NCI-H526 treated with DMSO at 0.1 percent for 48 hours (cell line): ENCODE measurements at places on chromosomes 7 and 10.

DNA sequence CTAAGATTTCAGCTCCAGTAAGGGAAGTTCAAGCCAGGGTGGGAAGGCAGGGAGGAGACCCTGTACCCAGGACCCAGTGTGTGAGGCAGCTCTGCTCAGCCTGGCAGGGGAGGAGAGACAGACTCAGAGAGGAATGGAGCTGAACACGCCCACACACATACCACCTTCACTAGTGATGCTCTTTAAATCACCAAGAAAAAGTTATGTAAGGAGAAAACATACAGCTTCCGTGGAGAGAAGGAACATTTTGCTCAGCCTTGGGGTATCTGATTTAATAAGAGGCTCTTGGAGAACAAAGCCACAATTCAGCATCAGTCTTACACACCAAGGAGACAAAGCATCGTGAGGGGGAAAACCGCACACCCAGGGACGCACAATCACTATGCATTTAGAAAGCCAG is 62.9 kb downstream of the PRKAG2 start:
- no peak for DNase-seq

DNA sequence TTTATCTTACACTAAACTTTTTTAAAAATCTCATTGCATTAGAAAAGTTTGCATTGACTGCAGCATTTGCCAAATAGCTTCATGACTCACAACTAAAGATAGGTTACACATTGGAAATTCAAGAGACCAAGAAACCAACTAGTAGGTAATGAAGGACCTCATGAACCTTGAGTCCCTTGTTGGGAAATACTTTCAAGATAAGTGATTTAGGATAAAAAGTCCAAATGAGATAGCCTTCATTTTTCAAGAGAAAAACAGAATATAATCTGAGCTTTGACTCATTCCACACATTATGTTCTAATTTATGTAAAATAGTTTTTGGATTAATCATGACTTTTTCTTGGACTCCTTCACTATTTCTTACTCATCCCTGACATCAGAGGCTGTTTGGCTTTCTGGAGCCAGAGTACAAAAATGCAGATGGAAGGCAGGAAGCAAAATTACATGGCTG is 13.1 kb upstream of the LIPF start:
- DNase-seq, result no peak

DNA sequence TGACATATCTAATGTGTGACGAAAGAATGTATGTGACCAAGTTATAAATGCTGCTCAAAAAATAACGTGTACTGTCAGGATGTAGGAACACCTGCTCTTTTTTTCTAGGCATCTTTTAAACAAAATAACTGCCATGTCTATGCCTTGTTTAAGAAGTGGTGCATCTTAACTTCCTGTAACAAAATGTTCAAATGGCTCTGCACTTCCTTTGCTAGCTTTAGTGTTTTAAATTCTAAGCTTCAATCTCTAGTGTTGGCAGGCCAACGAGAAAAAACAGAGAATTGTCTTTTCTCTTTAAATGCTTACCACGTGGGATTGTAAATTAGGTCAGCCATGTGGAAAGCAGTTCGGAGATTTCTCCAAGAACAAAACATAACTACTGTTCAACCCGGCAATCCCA is 14.6 kb upstream of the PDSS1 start:
- no peak for DNase-seq

DNA sequence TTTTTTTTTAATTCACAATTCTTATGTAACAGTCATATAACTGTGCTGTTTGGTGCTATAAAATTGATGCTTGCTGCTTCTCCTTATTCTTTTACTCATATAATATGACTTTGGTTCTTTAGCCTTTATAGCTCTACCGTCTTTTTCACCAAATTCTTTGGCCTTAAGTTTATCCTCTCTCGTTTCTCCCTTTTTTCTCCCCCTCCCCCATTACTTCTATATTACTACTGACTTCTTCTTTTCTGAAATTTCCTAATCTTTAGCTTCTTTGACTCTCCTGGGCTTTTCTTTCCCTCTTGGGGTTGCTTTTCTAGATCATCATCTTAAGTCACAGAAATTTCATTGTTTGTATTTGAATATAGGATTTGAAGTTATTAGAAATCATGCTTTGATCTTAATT is 3.8 kb downstream of the BCCIP start:
- no peak for DNase-seq

DNA sequence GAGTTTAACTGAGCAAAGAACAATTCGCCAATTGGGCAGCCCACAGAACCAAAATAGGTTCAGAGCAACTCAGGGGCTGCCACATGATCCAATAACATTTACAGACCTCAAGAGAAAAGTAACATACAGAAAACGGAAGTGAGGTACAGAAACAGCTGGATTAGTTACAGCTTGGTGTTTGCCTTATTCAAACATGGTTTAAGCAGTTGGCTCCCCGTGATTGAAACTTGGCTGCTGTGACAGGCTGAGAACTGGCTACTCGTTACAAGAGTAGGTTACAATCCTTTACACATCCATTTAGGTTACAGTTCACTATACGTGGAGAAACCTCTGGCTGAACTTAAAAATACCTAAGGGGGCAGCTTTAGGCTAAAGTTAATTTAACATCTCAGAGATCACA is 673.1 kb upstream of the PHF14 start:
- DNase-seq, result no peak

- no peak for DNase-seq
Observed at GRCh38 chr7:74217455-74218342, 7.9 kb downstream of the LAT2 start.
